ENCODE measurements at places on chromosomes 1 and 21.

- no peak overlapping the region for H3K4me3 ChIP-seq
- no peaks in the 10 kb centered on the region for H3K36me3 ChIP-seq
- peaks cover 43% of the 10 kb centered on the region for H3K4me1 ChIP-seq
- DNase-seq: no peak
- H3K27ac ChIP-seq: no peak overlapping the region
Observed at GRCh38 chr1:161966067-161966466, 57.6 kb downstream of the OLFML2B start.

DNA sequence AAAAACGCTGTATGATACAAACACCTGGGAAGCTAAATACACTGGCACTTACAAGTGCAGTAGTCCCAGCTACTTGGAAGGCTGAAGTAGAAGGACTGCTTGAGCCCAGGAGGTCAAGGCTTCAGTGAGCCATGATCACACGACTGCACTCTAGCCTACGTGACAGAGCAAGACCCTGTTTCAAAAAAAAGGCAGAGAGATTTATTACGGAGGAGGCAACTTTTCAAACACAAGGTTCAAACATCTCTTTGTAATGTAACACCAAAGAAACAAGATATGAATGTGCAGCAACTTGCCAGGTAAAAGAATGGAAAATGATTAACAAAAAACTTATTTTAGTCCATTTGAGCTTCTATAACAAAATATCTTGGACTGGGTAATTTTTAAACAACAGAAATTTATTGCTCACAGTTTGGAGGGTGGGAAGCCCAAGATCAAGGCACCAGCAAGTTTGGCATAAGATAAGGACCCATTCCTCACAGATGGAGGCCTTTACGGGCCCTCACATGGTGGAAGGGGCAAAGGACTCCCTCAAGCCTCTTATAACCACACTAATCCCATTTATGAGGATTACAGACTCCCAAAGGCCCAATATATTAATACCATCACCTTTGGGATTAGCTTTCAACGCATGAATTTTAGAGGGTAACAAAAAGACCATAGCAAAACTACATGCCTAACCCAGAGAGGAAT lies 73.3 kb downstream of the EVI5 start:
- no peak for DNase-seq
- H3K36me3 ChIP-seq: no peaks in the 10 kb centered on the region
- H3K27me3 ChIP-seq: no peaks in the 10 kb centered on the region
- no peak overlapping the region for H3K27ac ChIP-seq

DNA sequence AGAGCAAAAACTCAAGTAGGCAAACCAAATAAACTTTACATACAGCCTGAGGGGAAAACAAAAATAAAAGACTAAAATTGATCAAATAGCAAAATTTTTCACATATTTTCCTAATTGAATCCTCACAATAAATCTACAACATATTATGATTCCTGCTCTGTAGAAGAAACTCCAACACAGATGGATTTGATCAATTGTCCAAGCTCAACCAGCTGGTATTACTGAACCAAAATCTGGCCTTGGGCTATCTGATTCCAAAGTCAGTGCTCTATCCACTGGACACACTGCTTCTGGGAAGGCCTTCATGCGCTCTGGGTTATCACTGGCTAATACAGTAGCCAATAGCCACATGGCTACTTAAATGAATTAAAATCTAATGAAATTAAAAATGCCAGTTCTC lies 39.3 kb downstream of the PCNX2 start:
- no peak for DNase-seq
- no peak overlapping the region for H3K4me3 ChIP-seq
- no peaks in the 10 kb centered on the region for H3K4me1 ChIP-seq
- peaks cover 13% of the 10 kb centered on the region for H3K36me3 ChIP-seq
- no peaks in the 10 kb centered on the region for H3K27me3 ChIP-seq

GRCh38 chr1:220915954-220916353 lies 36.7 kb downstream of the HLX start:
- no peaks in the 10 kb centered on the region for H3K36me3 ChIP-seq
- no peaks in the 10 kb centered on the region for H3K27me3 ChIP-seq
- no peak overlapping the region for H3K27ac ChIP-seq

- no peak overlapping the region for H3K4me3 ChIP-seq
- no peak for DNase-seq
- no peaks in the 10 kb centered on the region for H3K27me3 ChIP-seq
- no peaks in the 10 kb centered on the region for H3K4me1 ChIP-seq
- H3K36me3 ChIP-seq: no peaks in the 10 kb centered on the region
Observed at GRCh38 chr21:40299451-40299850, 432.2 kb downstream of the PCP4 start.

- no peaks in the 10 kb centered on the region for H3K27me3 ChIP-seq
- no peak for DNase-seq
- H3K36me3 ChIP-seq: no peaks in the 10 kb centered on the region
- no peak overlapping the region for H3K27ac ChIP-seq
- H3K4me1 ChIP-seq: no peaks in the 10 kb centered on the region
Observed at GRCh38 chr1:169102567-169102966, 3.9 kb upstream of the ATP1B1 start.

DNA sequence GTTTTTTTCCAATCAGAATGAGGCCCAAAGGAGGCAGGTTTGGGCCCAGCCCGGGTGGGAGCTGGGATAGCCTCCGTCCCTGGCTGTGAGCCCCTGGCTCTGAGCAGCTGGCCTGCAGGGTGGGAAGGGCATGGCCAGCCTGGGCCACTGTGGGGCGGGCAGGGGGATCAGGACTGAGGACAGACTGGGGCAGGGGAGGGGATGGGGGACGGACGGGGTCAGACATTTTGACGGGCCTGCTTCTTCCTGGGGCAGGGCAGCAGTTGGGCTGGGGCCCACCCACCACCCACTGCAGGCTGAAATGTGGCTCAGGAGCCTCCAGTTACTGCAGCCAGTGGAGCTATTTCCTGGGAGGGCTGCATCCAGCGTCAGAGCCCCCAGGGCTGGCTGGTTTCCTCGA lies 2.5 kb upstream of the SLC6A9 start:
- no peak overlapping the region for H3K27ac ChIP-seq
- H3K4me1 ChIP-seq: peaks cover 25% of the 10 kb centered on the region
- no peaks in the 10 kb centered on the region for H3K36me3 ChIP-seq

- no peak overlapping the region for H3K27ac ChIP-seq
- no peak for DNase-seq
Observed at GRCh38 chr1:75588779-75589475, 22.0 kb downstream of the SLC44A5 start.

DNA sequence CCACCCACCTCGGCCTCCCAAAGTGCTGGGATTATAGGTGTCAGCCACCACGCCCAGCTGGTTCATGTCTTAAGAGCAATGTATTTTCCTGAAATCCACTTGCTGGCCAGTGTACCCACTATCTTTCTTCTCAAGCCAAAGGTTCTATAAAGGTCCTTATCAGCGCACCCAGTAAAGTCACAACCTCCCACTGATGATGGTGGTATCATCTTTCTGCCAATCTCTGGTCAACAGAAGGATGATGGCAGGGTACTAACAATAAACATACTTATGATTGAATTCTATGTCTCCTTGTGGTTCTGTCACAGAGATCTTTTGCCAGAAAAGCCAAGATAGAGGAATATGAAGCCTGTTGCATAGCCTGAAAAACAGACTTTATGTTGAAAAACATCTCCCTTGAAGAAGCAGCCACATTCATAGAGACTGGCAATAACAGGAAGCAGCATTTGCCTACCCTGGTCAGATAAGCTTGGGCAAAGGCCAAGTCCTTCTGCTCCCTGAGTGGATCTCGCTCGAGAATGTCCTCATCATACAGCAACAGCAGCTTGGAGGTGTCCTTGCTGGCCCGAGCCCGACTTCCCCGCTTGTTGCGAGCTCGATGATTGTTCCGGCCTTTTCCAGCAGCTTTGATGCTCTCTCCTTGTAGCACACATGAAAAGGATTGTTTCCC lies 73.0 kb downstream of the DAP3 start:
- H3K27me3 ChIP-seq: no peaks in the 10 kb centered on the region
- DNase-seq: no peak
- peaks cover 67% of the 10 kb centered on the region for H3K36me3 ChIP-seq
- H3K27ac ChIP-seq: no peak overlapping the region
- no peak overlapping the region for H3K4me3 ChIP-seq

- no peak overlapping the region for H3K27ac ChIP-seq
- no peak overlapping the region for H3K4me3 ChIP-seq
Observed at GRCh38 chr1:6351480-6352137, 42.0 kb downstream of the ACOT7 start.

DNA sequence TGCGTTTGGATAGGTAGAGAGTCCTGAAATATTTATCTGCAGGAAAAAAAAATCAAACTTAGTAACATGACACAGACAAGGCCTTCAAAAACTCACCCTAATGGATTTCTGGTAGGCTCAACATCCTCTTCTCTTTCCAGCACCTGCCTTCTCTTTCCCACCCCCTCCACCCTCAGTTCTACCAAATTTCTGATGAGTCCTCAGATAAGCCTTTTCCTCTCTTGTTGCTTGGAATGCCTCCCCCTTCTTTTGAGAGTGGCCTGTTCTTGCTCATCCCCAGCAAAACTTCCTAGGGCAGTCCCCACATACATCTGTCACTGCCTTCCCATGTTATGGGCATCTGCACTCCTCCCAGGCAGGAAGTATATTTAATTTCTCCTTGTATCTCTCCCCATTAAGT lies 7.6 kb upstream of the LBR start:
- no peak overlapping the region for H3K4me3 ChIP-seq
- no peak for DNase-seq
- no peaks in the 10 kb centered on the region for H3K27me3 ChIP-seq
- no peaks in the 10 kb centered on the region for H3K4me1 ChIP-seq

DNA sequence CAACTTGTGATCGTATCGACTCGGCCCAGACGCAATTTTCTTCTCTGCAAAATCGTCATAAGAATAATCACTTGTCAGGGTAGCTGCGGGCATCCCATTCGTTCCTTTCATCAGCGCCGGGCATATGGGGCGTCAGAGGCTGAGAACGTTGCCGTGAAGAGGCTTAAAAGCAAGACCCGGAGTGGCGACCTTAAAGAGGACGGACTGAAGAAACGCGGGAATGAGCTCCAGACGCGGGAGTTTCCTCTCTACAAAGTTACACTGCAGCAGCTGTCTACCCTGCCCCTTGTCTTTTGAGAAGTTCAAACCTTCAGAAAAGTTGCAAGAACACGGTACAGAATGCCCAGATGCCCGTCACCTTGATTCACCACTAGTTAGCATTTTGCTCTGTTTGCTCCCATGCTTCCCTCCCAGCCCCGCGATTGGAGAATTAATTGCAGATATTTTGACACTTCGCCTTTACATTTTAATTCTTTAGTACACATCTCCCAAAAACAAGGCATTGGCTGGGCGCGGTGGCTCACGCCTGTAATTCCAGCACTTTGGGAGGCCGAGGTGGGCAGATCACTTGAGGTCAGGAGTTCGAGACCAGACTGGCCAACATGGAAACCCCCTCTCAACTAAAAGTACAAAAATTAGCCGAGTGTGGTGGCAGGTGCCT lies 967 bp downstream of the CENPS start:
- no peaks in the 10 kb centered on the region for H3K27me3 ChIP-seq
- H3K36me3 ChIP-seq: no peaks in the 10 kb centered on the region
- DNase-seq: no peak
- H3K4me1 ChIP-seq: peaks cover 4% of the 10 kb centered on the region
- H3K4me3 ChIP-seq: peak overlapping the region; percentile 88

- H3K27me3 ChIP-seq: no peaks in the 10 kb centered on the region
- no peak for DNase-seq
- H3K4me1 ChIP-seq: no peaks in the 10 kb centered on the region
- H3K4me3 ChIP-seq: no peak overlapping the region
Observed at GRCh38 chr1:167488786-167489185, 29.5 kb downstream of the CD247 start.

- no peak overlapping the region for H3K4me3 ChIP-seq
- no peak for DNase-seq
- H3K27ac ChIP-seq: no peak overlapping the region
- H3K27me3 ChIP-seq: no peaks in the 10 kb centered on the region
- H3K4me1 ChIP-seq: no peaks in the 10 kb centered on the region
Observed at GRCh38 chr1:157577420-157577819, 20.5 kb downstream of the FCRL4 start.

DNA sequence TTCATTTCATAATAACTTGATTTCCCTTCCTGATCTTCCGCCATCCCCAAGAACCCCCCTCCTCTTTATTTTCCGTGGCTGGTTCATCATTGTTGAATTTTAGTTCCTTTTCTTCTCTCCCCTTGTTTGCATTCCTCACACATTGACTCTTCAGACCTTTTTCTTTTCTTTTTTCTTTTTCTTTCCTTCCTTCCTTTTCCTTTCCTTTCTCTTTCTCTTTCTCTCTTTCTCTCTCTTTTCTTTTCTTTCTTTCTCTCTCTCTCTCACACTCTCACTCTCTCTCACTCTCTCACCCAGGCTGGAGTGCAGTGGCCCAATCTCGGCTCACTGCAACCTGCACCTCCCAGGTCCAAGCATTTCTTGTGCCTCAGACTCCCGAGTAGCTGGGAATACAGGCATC lies 231.3 kb downstream of the FMN2 start:
- no peaks in the 10 kb centered on the region for H3K27me3 ChIP-seq
- H3K4me3 ChIP-seq: no peak overlapping the region
- H3K27ac ChIP-seq: no peak overlapping the region
- H3K36me3 ChIP-seq: no peaks in the 10 kb centered on the region

Measured in thoracic aorta (tissue), 2 donors.